Thymus (tissue), 14 donors: ENCODE measurements at places on chromosomes 12 and 14.

DNA sequence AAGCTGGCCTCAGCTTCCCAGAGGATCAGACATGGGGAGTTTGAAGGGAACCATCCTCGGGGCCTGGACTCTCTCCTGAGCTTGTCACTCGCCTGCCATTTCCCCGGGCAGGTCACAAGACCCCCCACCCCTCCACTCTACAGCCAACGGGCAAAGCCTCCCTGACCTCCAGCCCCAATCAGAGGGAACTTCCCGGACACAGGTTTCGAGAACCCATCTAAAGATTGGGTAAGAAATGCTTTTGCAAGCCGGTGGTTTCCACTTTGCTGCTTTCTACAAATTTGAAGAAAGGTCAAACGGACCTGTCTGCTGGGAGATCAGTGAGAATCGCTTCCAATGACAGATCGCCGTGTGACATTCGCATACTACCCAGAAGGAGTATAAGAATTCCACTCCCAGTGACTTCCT lies 89.6 kb downstream of the SCARB1 start:
- no peak for DNase-seq

GRCh38 chr12:66648033-66648735 lies 30.7 kb downstream of the GRIP1 start:
- no peak for DNase-seq

DNA sequence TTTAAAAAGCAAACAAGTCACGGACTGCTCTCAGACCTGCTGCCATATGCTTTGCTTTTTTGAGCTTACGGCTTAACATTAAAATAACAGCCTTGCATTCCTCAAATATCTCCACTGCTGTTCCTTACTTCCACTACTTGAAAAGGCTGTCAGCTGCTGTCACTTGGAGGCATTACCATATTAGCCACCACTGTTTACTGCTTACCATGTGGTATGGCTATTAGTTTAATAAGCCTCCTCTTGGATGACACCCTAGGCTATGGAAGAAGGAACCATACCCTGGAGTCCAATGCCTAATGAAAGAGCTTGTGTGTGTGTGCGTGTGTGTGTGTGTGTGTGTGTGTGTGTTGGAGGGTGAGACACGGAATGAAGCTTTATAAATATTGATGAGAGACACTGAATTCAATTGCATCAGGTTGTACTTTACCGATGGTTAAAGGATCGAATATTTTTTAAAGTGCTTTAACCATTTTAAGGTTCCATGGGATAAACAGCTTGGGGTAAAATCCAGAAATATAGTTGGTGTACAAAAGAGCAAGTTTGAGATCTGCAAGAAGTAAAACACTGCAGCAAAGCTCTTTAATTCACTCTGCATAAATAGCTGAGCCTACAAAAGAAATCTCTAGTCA lies 174.5 kb downstream of the TTC7B start:
- DNase-seq, result no peak

DNA sequence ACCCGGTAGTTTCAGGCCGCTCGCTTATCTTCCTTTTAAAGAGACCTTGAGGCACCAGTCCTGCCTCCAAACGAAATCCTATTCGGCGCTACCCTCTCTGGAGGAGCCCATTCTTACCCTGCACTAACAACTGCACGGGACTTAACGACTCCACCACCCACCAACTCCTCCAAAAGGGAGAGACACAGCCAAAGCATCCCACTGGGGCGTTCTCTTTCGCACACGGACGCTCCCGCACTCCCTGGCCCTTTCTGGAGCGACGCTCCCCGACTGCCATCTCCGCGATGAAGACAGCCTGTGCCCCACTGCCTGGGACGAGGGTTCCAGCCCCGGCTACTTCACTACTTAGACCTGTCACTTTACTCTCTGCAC lies 650 bp downstream of the GALC start:
- peak; percentile 25 for DNase-seq

- DNase-seq, result no peak
Observed at GRCh38 chr12:47442310-47442709, 263.5 kb downstream of the RPAP3 start.

GRCh38 chr12:128155571-128155970 lies 111.4 kb upstream of the TMEM132C start:
- no peak for DNase-seq

DNA sequence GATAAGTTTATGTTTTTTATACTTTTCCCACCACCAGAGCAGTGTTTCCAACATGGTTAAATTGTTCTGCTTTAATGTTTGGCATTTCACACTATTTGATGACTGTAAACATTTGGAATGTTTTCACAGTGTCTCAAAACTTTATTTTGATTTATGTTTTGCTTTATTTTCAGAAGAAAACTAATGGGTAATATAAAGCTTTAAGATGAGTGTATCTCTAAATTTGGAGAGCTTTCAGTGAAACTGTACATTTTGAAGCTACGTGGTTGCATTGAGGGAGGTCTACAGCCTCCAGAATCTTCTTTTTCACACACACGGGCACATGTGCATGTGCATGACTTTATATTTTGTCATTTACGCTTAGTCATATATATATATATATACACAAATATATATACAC lies 10.7 kb downstream of the BICD1 start:
- DNase-seq, result no peak

- DNase-seq, result peak; percentile 82
Observed at GRCh38 chr14:23057757-23058653, 685 bp upstream of the CDH24 start.

GRCh38 chr14:53701108-53701875 lies 255.3 kb downstream of the BMP4 start:
- no peak for DNase-seq

GRCh38 chr12:49895773-49896172 lies 7.9 kb downstream of the FAIM2 start:
- DNase-seq, result no peak

- peak; percentile 18 for DNase-seq
Observed at GRCh38 chr12:29149691-29150281, 708 bp downstream of the FAR2 start.

DNA sequence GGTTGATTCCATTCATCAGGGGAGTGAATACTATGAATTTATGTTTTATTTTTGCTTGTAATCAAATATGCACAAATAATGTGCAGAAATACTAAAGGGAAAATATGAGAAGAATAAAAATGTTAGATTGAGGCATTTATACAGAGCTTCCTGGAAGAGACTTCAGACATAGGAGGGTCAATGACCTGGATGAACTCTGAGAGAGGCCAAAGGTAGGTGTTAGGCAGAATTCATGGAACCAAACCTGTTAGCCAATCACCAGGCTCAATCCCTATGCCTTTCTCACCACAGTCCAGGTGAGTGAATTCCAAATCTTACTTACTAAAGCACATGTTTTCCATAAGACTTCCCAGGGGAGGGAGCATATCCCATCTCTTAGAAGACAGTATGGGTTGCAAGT lies 130.4 kb upstream of the NTF3 start:
- no peak for DNase-seq

- no peak for DNase-seq
Observed at GRCh38 chr12:131511803-131512561, 198.9 kb upstream of the SFSWAP start.

DNA sequence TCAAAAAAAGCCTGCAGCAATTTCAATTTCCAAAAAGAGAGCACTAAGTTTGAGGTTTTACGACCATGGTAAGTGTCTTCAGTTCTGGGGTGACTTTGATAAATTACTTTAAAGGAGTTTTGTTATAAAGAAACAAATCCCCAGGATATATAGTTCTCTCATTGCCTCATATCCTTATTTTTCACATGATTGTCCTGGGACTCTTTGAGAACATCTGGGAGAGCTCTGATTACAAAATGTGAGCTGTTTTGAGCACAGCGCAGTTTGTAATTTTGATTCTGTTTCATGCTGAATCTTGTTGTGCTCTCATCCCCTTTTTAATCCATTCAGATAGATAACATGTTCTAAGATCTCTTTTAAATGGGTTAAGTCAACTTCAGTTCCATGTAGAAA lies 67.7 kb upstream of the DCN start:
- no peak for DNase-seq

- no peak for DNase-seq
Observed at GRCh38 chr12:2960996-2961616, 1.9 kb downstream of the TEAD4 start.

DNA sequence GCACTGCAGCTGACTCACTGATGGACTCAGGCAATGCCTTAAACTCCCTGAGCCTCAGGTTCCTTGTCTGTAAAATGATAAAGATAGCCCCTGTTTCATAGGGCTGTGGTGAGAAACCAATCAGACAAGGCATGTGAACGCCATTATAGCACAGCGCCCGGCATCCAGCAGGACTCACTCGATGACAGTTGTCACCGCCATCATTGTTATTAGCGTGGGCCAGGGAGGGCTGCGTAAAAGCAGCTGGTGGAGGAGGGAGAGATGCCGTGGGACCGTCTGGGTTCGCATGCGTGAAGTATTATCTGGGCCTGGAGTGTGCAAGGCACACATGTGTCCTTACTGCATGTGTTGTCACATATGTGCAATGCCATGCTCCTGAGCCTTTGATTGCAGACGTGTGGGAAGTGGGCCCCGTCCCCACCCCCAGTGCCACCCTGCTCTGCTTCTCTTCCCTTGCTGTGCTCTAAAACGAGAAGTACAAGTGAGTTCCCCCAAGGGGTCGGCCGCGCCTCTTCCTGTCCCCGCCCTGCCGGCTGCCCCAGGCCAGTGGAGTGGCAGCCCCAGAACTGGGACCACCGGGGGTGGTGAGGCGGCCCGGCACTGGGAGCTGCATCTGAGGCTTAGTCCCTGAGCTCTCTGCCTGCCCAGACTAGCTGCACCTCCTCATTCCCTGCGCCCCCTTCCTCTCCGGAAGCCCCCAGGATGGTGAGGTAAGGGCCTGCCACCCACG lies at the start of gene PTPN6:
Gene PTPN6 (plus strand): TSS at position 546 of the 730 bp plus-strand sequence. CDS start 157 bp downstream, at position 703.
- DNase-seq, result peak; percentile 85

DNA sequence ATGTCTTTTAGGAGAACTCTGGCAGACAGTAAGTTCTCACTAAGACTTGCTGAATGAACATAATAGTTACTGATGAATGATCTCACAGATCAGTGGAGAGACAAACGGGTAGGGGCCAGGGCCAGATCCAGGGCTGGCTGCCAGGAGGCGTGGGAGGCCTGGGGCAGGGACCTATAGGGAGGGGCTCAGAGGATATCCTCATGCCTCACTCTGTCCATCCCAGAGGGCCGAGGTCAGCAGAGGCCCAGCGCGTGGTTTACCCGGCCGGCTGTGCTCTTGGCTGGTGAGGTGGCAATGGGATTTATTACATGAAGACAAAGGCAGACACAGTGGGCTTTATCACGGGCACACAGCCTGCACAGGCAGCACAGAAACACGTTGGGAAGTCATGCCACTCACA lies 85.4 kb downstream of the CHGA start:
- DNase-seq, result no peak

GRCh38 chr12:38823738-38824137 lies 81.7 kb downstream of the CPNE8 start:
- no peak for DNase-seq

DNA sequence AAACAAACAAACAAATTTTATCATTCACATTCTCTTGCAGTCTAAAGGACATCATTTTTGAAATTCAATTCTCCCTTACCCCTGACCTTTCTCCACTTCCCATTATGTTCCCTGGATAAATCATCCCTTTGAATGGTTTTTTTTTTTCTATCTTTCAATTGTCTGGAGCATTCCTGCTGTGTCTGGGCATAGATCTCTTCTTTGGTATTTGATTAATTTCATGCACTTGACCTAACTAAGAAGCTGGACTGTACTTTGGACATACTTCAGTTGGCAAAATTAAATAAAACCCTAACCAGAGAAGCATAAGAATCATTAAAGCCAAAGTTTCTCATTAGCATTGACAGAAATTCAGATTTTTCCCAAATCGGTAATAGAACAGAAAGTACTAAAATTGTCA lies 163.6 kb upstream of the BMP4 start:
- DNase-seq, result no peak

DNA sequence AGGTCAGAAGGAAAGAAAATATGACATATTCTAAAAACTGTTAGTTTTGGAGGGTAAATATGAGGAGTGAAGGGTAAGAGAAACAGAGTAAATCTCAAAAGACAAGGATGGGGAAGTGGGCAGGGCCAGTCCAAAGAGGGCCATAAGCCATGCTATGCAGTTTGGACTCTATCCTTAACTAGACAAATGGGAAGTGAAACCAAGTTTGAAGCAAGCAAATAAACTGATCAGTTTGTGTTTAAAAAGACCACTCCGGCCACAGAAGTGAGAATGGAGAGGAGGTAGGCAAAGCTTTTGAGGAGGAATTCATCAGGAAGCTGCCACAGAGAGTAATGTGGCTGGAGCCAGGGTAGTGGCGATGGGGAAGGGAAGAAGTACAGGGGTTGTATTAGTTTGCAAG lies 37.5 kb upstream of the DAAM1 start:
- DNase-seq, result no peak

DNA sequence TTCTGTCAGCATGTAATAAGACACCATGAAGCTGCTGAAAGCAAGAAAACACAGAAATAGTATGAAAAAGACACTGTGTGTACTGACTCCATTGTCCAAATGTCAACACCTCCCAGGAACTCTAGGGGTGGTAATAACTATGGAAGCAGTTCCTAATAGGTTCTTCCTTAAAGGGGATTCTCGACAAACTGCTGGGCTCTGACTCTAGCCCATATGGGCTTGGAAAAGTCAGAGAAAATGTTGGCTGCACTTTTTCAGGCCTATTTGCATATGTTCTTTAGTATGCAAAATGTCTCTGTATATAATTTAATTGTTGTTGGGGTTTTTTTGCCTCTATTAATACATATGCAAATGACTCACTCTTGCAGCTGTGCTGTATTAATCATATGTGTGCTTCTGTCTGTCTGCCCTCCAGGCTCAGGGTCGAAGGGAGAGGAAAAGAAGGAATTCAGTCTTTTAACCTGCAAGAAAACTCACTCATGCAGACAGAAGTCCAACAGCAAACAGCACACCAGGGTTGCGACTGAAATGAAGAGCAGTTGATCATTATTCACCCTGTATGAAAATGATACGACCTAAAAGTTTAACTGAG lies 317.6 kb downstream of the SOX5 start:
- no peak for DNase-seq

DNA sequence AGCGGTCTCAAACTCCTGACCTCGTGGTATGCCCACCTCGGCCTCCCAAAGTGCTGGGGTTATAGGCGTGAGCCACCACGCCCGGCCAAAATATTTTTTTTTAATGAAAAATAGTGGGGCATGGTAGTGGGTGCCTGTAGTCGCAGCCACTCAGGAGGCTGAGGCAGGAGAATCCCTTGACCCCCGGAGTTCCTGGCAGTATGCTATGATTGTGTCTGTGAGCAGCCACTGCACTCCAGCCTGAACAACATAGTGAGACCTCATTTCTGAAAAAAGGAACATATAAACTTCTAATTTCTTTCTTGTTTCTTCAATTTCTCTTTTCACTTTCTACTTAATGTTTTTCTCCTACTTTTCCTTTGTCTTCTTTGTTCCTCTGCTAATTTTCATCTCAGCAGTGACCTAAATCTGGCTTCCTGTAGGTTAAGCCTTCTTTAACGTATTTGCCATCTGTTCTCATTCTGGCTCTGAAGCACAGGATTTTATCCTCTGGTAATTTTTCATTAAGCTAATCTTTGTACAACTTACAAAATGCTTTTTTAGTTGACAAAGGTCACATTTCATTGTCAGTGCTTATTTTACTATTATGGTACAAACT lies 4.5 kb upstream of the RPGRIP1 start:
- peak; percentile 38 for DNase-seq
